CD4-positive, alpha-beta memory T cell (primary cell): ENCODE measurements at places on chromosomes 1 and 21.

DNA sequence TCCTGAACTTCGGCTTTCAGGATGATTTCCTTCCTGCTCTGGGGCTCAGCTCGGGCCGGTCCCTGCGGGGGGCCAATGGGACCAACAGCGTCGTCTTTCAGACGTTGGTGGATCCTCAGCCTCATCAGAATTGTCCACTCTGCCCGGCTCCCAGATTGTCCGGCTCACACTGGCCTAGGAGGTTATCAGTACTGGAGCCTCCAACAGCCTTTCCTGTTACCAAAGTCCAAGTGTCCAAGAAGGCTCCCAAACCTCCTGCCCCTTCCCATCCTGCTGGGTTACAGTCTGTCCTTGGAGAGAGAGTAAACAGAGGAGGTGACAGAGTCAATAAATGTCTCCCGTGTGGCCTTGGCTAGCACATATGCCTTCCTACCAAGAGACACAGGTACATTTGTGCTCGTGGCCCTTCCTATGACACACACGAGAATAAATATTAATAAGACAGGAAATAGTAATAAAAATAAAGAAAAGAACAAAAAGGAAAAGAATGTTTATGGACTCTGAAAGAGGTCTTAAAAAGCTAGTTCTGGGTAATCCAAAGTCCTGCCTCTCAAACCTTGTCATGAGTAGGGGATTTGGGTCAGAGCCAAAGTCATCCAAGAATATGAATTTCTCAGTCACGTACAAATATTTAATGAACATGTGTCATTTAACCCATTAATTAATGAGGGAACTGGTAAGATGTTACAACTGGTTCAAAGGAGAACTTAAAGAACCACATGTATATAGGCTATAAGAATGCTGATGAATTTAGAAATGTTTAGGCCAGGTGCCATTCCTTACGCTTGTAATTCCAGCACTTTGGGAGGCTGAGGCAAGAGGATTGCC lies 80.8 kb upstream of the SLC2A1 start:
- DNase-seq: no peak

- DNase-seq: no peak
Observed at GRCh38 chr1:98210064-98210463, 289.2 kb upstream of the DPYD start.

- peak; percentile 10 for DNase-seq
Observed at GRCh38 chr1:107139833-107140702, 771 bp upstream of the NTNG1 start.

DNA sequence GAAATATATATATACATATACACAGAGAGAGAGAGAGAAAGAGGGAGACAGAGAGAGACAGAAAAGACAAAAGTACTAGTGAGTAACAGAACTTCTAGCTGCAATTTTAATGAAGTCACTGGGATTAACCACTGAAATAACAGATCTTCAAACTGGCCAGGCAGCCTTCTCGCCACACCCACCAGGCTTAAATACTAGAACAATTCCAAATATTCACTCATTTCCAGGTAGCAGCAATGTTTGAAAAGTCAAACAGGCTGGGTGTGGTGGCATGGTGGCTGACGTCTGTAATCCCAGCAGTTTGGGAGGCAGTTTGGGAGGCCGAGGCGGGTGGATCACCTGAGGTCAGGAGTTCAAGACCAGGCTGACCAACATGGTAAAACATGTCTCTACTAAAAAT lies 5.2 kb downstream of the PRDX1 start:
- no peak for DNase-seq

DNA sequence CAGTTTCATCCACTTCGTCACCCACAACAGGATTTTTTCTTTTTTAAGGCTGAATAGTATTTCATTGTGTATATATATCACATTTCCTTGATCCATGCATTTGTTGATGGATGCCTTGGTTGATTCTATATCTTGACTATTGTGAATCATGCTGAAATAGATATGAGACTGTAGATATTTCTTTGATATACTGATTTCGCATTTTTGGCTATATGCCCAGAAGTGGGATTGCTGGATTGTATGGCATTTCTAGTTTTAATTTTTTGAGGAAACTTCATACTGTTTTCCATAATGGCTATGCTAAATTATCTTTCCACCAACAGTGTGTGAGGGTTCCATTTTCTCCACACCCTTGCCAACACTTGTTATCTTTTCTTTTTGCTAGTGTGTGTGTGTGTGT lies 5.0 kb downstream of the GUCA2B start:
- no peak for DNase-seq

GRCh38 chr1:234621657-234622335 lies 11.8 kb upstream of the IRF2BP2 start:
- DNase-seq: no peak

- DNase-seq: no peak
Observed at GRCh38 chr1:8595941-8596340, 221.5 kb downstream of the RERE start.

GRCh38 chr1:200837931-200838571 lies 34.7 kb upstream of the GPR25 start:
- DNase-seq: no peak

DNA sequence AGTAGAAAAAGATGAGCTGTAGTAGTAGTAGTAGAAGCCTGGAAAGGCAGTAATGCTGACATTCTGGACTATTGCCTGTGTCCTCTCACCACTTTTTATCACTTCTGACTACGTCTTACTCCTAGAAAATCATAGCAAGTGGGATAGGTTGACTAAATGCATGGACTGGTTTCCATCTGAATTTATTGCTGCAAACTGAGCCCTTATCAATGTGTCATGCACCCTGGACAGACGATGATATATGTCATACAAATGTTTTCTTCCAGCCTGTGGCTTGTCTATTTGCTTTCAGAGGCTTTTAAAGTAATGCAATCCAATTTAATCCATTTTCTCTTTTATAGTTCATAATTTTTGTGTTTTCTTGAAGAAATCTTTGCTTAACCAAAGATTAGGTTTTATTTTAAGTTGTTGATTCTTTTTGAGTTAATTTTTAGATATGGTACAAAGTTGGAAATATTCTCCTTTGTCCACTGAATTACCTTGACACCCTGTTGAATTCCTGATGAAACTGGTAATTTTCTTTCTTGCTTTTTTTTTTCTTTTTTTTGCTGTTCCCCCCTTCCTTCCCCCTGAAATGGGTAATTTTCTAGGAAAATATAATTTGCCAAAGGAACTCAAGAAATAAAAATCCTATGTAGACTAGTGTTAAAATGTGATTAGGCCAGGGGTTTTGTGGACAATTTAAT lies 47.1 kb downstream of the PHACTR4 start:
- no peak for DNase-seq

DNA sequence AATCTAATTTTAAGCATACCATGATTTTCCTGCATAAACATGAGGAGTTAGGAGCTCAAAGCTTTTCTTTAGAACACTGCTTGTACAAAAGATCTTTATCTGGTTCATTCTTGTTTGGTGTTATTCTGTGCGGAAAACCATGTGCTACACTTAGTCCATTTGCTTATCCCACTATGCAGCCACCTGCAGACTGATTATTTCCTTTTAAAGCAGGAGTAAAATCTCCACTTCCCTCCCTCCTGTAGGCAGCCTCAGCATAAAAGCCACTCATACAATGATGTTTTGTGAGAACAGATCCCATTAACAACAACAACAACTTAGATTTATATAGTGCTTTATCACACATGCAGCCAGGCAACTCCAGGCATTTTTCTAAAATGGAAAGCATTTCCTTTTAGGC lies 355.3 kb upstream of the NEGR1 start:
- no peak for DNase-seq
